Activated T-helper 1 cell treated with anti-CD3 and anti-CD28 coated beads, Interleukin-12 subunit alpha, Interleukin-12 subunit beta, Interleukin-2, Interleukin-4 antibody, amounts not matched to agents 30 ng/mL and 10 ng/mL and 1 ng/mL, durations not matched to agents 14 hours and 24 hours and 36 hours (primary cell): ENCODE measurements at places on chromosomes 1 and 21.

- no peak for DNase-seq
Measured at GRCh38 chr1:107941531-107941930, 23.4 kb downstream of the VAV3 start.

DNA sequence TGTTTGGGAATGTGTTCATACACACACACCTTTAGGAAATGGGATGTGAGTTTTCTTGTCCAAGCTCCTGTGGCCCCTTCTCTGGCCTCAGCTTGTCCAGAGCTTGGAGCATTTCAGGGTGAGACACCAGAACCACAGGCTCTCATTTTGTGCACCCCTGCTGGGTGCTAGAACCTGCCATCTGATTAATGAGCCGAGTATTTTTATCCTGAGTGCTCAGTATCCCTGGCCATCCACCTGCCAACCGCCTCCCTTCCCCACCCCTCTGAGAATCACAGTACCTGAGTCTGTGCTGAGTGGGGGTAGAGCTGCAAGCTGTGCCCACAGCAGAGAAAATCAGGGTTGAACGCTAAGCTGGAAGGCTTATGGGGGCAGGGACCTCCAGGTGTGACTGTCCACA lies 1.4 kb downstream of the CASQ1 start:
- DNase-seq: no peak

DNA sequence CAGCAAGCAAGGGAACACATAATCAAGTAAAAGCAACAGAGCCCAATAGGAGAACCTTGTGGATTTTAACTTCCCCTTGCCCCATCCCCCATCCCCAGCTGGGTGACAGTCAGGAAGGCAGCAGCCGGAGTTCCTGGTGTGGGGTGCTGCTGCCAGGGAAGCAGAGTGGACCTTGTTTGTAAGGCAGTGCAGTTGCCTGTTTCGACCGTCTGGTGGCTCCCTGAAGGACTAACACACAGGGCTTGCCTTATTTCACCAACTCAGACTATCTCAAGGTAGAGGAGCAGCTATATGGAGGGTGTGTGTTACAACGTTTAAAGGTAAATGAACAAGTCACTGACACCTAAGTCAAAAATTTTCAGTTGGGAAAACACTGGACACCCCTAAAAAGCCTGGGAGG lies 6.6 kb downstream of the KRTAP10-8 start:
- DNase-seq: no peak

DNA sequence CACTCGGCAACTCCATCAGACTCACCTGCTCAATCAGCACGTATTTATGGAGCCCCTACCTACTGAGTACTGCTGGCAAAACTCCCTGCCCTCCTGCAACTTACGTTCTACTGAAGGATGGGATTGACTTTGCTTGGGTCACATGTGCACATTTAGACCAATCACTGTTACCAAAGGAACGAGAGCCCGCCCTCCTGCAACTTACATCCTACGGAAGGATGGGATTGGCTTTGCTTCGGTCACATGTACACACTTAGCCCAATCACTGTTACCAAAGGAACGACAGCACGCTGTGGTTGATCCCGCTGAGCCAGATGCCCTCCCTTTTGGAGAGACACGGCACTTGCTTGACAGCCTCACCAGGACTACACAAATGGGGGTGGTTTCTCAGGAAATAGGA lies 46.0 kb downstream of the UBIAD1 start:
- no peak for DNase-seq

DNA sequence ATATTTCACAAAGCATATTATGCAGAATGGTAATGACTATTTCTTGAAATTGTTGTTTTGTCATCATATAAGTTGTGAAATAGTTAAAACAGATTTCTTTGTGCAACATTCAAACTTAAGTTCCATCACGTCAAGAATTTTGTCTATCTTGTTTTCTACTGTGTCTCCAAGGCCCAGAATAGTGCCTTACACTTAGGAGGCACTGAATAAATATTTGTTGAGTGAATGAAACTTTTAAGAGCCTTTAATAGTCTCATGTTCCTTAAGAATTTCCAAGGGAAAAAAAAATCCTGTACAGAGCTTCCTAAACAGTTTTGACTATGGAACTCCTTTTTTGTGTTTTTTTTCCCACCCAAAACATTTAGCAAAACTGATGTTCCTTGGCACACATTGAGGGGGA lies 50.8 kb upstream of the TNFSF18 start:
- no peak for DNase-seq

DNA sequence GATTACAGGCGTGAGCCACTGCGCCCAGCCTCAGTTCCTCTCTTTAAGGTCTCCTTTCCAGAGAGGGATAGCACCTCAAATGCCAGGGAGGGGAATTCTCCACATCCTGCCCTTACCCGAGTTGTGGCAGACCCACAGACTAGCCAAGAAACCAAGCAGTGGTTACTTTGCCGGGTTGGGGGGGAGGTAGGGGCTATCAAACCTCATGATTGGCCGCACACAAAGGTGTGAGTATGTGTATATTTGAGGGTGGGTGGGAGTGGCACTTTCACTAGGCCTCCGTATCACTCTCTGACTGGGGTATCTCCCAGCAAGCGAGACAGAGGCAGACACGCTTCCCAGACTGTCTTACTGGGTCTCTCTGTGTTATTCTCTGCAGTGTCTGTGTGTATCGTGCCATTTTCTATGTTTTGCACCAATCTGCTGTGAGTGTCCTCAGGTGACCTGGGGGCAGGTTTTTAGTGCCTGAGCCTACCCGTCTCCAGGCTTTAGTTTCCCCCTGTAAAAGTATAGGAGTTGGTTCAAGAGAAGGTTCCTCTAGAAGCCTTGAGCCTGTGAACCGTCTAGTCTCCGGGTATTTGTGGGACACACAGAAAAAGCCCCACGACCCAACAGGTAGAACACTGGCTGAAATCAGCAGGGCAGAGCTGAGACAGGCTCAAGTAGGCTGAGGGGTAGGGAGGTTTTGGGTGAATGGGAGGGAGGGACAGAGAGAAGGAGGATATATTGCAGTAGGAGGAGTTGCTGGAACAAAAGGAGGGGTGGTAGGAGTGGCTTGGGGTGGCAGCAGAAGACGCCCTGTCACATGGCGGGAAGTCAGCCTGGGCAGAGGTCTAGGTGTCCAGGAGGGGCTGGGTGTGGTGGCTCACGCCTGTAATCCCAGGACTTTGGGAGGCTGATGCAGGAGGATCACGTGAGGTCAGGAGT lies 10.3 kb downstream of the LMNA start:
- no peak for DNase-seq

DNA sequence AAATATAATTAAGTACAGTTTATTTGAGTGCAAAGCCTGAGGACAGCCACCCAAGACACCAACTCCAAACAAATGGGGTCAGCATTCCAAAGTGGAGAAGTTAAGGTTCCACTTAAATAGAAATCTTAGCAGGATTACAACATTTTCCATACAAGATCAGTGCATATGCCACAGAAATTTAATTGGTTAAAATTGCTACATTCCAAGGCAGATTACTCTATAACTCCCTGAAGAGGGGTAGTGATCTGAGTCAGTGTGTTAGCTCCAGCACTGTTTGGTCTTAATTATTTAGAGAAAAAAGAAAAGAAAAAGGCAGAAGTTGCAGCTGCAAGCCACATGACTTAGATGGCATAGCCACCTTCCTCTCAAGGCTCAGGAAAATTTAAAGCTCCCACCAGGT lies 297.5 kb downstream of the HHIPL2 start:
- DNase-seq: no peak

GRCh38 chr1:61570191-61570590 lies 154.8 kb downstream of the TM2D1 start:
- DNase-seq: no peak

DNA sequence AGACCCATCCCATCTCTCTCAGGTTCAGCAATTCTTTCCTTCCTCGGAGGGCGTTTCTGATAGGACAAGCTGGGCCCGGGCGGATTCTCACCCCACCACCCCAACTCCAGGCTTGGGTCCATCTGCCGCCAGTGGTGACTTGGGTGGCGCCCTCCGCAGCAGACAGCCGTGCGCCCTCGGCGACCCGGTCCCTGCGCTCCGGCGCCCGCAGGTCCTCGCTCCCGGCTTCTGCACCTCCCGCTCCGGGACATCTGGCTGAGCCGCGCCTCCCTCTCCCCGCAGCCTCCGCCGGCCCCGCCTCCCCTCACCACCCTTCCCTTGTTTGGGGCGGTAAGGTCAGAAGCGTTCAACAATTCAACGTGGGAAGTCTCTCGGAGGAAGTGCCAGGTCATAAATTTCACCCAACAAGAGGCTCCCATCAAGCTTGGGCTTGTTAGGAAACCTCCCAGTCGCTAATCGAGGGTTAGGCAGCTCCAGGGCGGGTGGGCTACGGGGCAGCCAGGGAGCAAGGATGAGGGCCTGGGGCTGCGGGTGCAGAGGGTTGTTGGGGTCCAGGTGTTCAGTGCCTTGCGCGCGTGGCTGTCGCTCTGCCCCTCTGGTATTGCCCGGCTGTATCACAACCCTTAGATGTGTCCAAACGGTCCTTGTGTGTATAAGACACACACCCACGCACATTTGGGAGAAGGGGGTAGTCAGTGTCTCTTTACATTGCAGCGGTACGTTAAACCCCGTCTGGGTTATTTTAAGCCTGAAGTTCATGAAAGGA lies 39.8 kb downstream of the OLIG1 start:
- no peak for DNase-seq

DNA sequence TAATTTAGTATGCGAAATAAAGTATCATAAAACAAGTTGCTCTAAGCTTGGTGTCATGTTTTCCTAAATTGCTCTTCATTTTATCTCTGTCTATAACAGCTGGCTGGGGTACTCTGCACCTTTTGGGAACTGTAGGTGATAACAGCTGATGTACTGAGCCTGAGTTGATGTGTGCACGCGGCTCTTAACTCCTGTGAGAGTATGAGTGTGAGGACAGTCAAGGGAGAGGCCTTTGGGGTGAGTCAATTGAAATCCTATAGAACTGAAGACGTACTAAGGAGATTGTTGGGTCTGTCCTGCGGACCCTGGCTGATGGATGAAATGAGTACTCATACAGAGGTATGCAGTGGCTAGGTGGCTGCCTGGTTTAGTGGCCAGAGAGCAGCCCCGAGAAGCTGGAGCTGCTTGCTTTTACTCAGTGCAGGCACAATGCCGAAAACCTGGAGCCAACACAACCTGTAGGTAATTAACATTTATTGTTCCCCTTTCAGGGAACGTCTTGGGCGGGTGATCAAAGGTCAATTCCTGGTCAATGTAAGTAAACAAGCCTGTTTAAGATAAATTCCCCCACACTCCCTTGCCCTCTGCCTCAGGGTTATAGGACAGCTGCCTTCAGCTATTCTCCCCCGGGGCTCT lies 188.5 kb downstream of the PRDM2 start:
- no peak for DNase-seq
